ENCODE measurements at places on chromosomes 1 and 21.

DNA sequence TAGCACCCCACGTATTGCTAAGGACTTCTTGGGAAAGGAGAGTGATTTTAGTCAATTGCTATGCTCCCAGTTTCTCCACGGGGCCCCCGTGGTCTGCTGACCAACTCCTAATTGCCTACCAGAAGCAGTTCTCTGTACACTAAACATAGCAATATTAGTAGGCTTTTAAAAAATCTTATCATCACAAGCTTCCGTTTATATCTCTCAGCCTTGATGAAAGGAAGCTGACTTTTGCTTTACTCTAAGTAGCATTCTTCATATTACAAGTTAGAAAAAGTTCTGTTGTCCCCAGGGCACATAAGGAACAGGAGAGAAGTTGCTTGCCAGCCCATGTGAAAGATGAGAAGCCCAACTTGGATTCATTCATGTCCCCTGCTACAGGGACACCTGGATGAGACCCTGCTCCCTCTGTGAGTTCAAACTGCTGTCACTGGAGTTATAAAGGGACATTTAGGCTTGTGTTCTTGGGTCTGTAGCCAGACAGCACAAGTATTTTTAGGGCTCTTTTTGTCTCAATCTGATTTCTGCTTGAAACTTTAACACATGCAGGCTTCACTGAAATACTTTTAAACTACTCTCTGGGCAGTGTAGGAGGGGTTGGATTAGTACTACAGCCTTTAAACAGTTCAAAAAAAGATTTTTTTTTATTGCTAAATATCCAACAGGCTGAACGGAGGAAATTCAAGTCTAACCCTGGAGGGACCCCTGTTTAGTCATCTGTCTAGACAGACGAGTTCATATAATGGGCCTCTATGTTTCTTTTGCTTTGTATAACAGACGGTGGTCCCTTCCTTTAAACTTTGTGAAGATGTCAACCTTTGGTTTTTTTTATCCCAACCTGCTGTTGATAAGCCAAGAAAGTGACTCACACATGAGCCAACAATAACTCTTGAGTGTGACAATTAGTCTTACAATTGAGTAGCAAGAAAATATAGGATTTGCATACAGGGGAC is 29.5 kb downstream of the TGFB2 start:
- DNase-seq, result no peak

DNA sequence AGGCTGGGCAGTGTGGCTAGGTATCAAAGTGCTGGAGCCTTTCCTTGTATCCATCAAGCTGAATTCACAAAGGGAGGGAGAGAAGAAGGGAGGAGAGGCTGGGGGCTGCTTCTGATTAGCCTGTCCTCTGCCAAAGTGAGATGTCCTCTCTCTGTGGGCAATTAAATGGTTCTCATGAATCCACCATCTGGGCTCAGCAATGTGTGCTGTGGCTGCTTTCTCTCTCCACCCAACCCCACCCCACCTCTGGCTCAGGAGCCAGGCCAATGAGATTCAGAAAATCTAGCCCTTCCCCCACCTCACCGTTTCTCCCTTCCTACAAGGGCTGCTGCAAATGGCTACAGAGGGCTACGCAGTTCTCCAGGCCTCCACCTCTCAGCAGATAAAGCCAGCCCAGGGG is 154.6 kb downstream of the TENT5C start:
- DNase-seq, result no peak

- DNase-seq, result no peak
These were observed 77.1 kb upstream of the SCCPDH start for GRCh38 chr1:246647113-246647512.

GRCh38 chr1:229135773-229136172 is 135.1 kb upstream of the RAB4A start:
- DNase-seq, result no peak
